ENCODE measurements at places on chromosomes 3 and 15.

DNA sequence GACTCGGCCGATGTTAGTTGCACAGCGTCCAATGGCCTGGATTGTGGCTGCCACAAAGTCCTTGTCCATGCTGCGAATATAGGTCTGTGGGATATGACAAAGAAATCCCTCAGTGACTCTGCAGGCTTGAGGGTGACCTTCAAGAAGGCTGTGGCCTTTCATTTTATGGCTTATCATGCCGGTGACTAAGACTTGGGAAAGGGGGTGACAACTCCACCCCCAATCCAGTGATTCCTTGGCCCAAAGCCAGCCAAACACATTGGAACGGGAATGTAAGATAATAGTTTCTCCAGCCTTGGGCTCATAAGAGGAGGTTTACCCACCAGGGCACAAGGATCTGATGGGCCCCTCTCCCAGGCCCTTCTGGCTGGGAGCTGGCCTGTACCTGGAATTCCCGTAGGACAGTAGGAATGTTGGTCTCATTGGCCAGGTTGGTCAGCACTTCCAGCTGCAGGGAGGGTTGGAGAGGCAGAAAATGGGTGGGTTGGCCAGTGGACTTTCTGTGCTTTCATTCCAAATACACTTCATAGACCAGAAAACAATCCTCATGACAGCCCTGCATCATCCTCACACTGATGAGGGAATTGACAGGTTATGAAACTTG lies 30.7 kb upstream of the CPEB1 start:
- DNase-seq: no peak

- DNase-seq: no peak
These were observed 100.0 kb downstream of the CACNA2D3 start for GRCh38 chr3:54222316-54222715.

- no peak for DNase-seq
These were observed 78.2 kb downstream of the CMSS1 start for GRCh38 chr3:99895703-99896441.

GRCh38 chr3:111701292-111701906 lies 106.3 kb upstream of the ZBED2 start:
- DNase-seq: no peak
